Dermis microvascular lymphatic vessel endothelial cell (primary cell): ENCODE measurements at places on chromosomes 3 and 15.

DNA sequence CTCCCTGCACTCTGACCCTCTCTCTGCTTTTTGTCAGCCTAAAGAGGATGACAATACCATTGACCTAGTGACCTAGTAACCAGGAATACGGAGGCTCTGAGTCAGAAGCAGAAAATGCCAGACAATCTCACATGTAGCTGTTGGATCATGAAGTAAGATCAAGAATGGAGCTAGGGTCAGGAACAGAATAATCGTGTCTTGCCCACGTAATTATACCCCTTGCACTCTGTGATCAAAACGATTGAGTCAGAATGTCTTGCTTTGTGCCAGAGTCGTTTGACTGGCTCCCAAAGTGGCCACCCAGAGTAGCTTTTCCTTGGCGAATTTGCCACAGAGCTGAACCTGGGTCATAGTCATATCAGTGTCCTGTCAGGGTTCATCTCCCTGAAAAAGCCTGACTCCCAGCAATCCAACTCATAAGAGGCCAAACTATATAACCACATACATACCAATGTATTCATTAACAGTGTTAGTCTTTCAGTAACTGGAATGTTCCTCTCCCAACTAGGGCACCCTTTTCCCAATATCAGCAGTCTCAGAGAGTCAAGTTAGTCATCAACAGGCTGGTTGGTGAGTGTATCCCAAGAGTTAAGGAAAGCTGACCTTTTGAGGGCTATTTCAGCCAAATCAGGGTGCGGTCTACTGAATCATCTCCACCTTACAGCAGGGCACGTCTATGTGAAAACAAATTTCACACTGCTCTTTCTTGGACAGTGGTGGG, 5.0 kb upstream of the CDV3 start:
- DNase-seq, result peak; percentile 66

GRCh38 chr3:110184536-110184935, 847.2 kb upstream of the DPPA4 start:
- no peak for DNase-seq

DNA sequence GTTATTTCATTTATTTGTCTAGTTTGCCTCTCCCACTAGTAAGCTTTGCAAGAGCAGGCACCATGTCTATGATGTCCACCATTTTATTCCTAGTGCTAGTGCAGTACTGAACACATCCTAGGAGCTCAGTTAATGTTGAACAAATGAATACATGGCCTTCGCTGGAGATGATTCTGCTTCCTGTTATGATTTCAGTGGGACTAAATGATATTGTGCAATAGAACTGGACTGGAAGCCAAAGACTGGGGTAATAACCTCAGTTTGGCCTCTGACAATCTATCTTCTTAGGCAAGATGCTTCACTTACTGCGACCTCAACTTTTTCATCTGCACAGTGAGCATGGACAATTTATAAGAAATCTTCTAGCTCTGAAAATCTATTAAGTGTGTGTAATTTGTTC, 191.3 kb downstream of the ADAMTSL3 start:
- peak; percentile 36 for DNase-seq

DNA sequence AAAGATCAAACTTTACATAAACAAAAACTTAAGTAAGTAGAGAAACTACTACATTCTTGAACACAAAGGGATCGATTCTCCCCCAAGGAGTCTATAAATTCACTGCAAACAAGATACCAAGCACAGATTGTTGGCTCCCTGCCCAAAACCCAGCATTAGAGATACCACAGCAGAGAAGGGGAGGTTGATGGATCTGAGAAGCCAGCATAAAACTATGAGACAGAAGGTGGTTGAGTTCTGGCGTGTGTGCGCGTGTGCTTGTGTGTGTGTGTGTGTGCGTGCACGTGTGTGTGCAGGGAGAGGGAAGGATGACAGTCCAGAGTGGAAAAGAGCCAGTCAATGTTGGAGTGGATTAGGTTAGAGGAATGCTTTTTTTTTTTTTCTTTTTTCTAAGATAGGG, 143.2 kb upstream of the PRR20G start:
- DNase-seq, result no peak

GRCh38 chr15:36053746-36054145, 507.8 kb upstream of the DPH6 start:
- DNase-seq, result no peak

DNA sequence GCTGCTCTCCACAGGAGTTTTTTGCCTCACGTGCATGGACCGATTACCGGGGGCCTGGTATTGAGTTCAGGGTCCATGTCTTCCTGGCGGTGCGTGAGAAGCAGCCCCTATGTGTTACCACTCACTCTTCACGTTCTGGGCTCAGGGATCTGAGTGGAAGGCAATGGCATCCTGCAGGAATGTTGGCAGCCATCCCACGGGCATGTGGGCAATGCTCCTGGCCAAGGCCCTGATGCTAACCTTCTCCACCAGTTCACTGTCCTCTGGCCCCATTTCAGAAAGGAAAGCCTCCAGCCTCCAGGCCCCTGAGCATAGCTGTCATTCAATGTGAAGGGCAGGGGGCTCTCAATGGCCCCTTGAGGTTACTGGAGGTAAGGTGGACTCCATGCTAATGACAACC, 43.0 kb upstream of the KY start:
- no peak for DNase-seq
